Dermis microvascular lymphatic vessel endothelial cell (primary cell): ENCODE measurements at places on chromosomes 13 and 19. TPM values are rescaled to one million over a fixed set of nuclear protein-coding genes. Genes with fewer than 3 reads are reported as not detected.
A peak's percentile ranks its signal among the peaks of the same experiment; 100 is the strongest.

HS6ST3 gene
- under 0.01 TPM in 2 replicates for total RNA-seq

CCDC169 gene
- total RNA-seq = 0.63 and 1.3 TPM in 2 replicates

DNA sequence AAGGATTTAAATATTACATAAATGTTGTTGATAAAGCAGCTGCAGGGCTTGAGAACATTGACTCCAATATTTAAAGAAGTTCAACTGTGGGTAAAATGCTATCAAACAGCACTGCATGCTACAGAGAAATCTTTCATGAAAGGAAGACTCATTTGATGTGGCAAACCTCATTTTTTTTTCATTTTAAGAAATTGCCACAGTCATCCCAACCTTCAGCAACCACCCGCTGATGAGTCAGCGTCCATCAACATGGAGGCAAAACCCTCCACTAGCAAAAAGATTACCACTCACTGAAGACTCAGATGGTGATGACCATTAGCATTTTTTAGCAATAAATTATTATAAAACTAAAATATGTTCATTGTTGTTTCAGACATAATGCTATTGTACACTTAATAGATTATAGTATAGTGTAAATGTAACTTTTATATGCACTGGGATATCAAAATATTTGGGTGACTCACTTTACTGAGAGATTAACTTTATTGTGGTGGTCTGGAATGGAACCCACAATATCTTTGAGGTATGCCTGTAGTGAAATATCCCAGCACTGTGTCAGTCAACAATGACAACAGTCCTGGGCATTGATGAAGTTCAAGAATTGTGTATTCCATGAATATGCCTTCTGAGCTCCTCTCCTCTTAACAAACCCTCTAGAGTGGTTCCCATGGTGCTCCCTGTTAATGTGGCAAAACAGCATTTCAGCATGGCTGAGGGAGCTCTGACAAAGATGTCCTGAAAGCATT, 52.4 kb upstream of the SOX21 start:
- no peak for DNase-seq

DNA sequence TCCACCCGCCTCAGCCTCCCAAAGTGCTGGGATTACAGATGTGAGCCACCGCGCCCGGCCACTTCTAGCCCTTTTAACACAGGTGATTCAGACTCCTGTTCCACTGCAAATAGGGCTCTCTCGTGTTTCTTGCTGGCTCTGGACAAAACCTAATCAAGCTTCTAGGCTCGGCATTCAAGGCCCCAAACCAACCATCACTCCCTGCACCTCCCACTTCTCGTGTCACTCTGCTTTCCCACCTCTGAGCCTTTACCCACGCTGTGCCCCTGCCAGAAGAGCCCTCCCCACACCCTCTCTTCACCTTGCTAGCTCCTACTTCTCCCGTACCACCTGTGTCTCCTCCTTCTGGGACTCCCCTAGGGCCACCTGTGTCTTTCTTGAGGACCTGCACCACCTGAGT, 19.8 kb downstream of the KANK2 start:
- no peak for DNase-seq

GRCh38 chr19:55546822-55547614, 1.7 kb upstream of the SBK3 start:
- peak; percentile 97 for DNase-seq

- DNase-seq = peak; percentile 39
These were observed 1.3 kb downstream of the PMIS2 start for GRCh38 chr19:35587321-35587720.

BEST2 gene
- total RNA-seq = not detected in 2 replicates

DNA sequence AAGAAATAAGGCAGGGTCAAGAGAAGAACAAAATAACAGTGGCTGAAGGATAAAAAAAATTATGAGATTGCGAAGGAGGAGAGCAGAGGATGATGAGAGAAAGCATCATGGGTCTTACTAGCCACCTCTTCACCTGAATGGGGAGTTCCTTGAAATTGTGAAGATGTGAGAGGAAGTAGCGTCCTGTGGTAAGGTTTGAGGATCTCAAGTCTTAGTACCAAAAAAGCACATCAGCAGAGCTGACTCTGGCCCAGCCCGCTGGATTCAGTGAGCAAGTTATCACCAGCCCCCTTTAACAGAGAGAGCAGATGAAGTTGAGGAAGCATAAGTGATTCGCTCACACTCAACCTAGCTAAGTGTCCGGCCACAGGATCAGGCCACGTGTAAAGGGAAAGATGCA, 61.8 kb downstream of the RXFP2 start:
- no peak for DNase-seq

NANOS2 gene
- total RNA-seq = not detected in 2 replicates

DNA sequence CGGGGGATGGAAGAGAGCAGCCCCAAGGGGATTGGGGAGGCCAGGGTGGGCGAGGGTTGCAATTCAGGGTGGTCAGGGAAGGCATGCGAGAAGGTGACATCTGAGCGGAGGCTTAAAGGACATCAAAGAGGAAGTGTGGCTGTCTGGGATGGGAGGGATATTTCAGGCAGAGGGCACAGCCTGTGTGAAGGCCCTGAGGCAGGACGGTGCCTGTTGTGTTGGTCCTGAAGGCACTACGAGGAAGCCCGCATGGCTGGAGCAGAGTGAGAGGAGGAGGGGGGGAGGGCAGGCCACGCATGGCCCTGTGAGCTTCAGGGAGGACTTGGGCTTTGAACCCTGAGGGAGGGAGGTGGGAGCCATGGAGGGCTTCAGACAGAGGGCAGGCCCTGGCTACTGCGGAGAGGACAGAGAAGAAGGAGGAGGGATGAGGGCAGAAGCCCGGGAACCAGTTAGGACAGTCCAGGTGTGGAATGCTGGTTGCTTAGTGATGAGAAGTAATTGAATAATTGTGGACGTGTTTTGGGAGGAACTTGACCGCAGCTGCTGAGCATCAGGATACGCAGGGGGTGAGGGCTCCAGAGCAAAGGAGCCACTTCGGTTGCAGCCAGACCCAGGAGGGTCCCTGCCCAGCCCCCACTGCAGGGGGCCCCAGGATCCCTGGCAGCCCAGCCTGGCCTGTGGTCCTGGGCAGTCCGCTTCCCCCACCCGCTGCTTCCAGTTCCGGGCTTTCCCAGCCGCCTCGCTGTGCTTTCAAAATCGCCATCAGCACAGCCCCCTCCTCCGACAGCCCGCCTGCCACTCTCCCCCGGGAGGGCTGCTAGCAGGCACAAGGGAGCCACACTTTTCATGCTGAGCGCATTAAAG, 6.2 kb downstream of the TLE6 start:
- no peak for DNase-seq

GNG7 gene
- 0.64 and 1.1 TPM in 2 replicates for total RNA-seq

DNA sequence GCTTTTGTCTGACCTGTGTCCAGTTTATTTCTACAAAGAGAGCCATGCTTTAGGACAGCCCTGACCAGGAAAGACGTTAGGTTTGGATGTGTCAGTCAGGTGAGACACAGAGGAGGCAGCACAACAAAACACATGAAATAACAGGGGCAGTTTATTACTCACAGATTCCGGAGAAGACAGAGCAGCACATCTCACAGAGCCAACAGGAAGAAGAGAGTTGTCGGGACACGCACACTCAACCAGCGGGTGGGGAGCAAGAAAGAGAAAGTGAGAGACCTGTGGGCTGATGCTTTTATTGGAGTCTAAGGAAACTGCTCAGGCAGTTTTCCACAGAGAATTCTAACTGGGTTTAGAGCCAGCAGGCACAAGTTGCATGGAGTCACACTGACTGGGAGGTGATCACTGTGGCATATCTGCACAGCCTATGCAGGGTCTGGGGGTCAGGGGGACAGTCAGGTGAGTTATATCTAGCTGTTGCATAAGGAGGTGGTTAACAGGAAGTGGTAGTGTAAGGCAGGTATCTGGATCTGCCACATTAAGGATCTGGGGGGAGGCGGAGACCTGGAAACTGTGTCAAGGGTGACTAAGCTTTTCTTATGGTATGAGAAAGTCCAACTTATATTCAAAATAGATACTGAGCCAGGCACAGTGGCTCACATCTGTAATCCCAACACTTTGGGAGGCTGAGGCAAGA, 24.1 kb upstream of the CEACAM20 start:
- DNase-seq = no peak

PSG2 gene
- not detected in 2 replicates for total RNA-seq

GRCh38 chr13:79468819-79469218, 12.1 kb upstream of the NDFIP2 start:
- DNase-seq = no peak

FUT1 gene
- 6.0 and 7.7 TPM in 2 replicates for total RNA-seq

SLC10A2 gene
- total RNA-seq = not detected in 2 replicates

DNA sequence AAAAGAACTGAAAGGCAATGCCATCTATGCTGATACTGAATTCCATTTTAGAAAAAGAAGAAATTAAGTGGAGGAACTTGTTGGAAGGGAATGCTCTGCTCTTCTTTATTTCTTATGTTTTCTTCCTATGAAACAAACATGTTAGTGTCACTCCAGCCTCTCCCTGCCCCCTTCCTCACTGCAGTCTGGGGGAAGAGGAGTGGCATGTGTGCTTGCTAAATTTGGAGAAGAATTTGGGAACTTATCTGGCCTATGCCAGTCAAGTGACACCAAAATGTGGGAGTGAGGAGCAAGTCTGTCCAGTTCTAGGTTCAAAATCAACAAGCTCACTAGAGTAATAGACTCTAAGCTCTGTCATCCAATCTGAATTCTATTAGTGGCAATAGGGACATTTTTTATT, 214.6 kb downstream of the RBM26 start:
- no peak for DNase-seq

PRKCG gene
- total RNA-seq = not detected in 2 replicates

GRCh38 chr19:14835011-14835410, at the start of the genes OR7A5 and OR7C1:
Gene OR7A5 (minus strand): TSS chr19:14835185. CDS start chr19:14828241, 6,944 bp downstream.
Gene OR7C1 (minus strand): TSS chr19:14835185. CDS start chr19:14800136, 35,049 bp downstream.
- DNase-seq = peak; percentile 2

DNA sequence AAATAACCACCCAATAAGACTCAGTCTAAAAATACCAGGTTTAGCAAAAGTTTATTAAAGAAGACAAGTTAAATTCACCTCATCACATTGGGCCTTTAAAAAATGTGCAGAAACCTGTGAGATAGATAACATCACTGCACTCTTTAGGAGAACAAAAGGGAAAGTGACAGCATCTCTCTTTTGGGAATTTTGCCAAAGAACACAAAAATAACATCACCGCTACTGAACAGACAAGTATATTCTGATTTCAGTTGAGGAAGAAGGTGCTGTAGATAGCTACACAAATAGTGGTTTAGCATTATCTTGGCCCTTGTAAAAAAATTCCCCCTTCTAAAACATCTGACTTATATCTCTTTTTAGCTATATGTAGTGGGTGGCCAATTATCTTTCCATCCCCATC, 244.7 kb downstream of the VWA8 start:
- peak; percentile 36 for DNase-seq

DNA sequence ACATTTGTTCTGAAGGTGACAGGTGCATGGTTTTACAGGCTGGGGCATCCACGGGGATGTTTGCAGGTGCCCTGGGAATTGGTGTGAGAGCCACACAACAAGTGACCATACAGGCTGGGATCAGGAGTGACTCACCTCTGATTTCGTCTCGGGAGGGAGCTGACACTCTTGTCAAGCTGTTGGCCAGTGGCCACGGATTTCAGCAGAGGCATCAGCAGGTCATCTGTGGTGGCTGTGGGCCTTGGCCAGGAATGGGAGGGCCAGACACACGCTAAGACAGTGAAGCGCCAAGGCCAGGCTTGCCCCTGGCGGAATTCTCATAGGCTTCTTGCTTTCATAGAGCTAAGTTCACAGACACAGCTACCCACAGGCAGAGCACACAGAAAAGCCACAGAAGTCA, 108.6 kb downstream of the HSPH1 start:
- no peak for DNase-seq

GRCh38 chr13:100275746-100276145, 186.9 kb downstream of the PCCA start:
- no peak for DNase-seq

GRCh38 chr19:31351056-31351854, 2.0 kb upstream of the TSHZ3 start:
- DNase-seq = no peak

GRCh38 chr13:80447747-80448146, 106.8 kb upstream of the SPRY2 start:
- no peak for DNase-seq

TEX26 gene
- total RNA-seq = not detected in 2 replicates

ZNF446 gene
- 3.2 and 5.7 TPM in 2 replicates for total RNA-seq

GRCh38 chr19:22623841-22624221, 10.3 kb upstream of the ZNF492 start:
- no peak for DNase-seq

- DNase-seq = no peak
These were observed 65.1 kb upstream of the ITM2B start for GRCh38 chr13:48167866-48168265.

PSG7 gene
- total RNA-seq = under 0.01 TPM in 1 of 2 replicates, not detected in the other

- peak; percentile 75 for DNase-seq
These were observed 12.8 kb downstream of the POLR2E start for GRCh38 chr19:1082165-1082927.

DACT3 gene
- under 0.01 and 0.13 TPM in 2 replicates for total RNA-seq

DNA sequence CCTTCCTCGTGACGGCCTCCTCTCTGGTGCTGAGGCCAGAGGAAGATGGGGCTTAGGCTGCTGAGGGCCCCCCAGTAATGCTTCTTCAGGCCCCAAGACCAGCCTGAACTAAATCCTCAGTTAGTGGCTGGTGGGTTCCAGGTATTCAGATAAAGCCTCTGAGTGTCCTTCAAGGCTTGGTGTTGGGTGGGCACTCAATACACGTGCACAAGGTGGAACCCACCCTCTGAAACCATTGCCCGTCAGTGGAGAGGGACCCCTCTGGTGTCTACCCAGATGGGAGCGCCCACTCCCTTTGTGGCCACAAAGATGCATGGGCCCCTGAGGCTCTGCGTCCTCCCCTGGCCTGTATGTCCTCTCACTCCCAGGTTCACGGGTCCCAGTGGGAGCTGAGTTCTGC, 79.0 kb downstream of the IER2 start:
- DNase-seq = no peak

GRCh38 chr19:46101293-46101692, 23.2 kb downstream of the IGFL3 start:
- no peak for DNase-seq

DNA sequence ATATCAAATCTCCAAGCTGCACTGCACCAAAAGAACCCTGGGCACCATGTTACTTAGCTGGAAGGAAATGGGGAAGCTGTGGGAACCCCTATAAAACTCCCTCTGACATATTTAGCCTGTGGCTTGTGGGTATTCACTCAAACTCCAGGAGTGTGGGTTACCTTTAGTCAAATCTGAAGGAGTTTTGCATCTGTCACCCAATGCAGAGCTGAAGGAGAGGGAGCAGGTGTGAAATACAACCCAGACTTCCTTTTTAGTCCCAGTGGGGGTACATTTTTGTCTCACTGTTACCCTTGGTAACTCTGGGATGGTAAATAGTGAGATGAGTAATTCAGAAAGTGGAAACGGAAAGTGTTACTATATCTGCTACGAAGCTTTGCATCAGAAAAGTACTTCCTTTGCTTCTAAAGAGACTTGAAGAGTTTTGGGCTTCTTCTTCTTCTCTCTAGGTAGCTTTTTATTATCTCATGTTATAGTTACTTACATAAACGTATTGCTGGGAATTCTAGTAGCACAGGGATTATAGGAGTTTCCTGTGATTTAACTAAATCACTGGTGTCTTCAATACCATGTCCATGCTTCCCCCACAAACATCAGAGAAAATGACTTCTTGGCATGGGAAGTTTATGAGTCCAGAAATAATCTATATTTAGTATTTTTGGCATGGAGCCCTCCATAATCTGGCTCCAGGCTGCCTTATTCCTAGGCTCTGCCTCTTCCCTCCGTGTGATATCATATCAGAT, 105.9 kb downstream of the AKAP11 start:
- DNase-seq = no peak

SEMA6B gene
- 47.2 and 69.4 TPM in 2 replicates for total RNA-seq

- DNase-seq = peak; percentile 68
These were observed 2.3 kb downstream of the WDR83 start for GRCh38 chr19:12668932-12669269.

- DNase-seq = no peak
These were observed 13.5 kb downstream of the IL17D start for GRCh38 chr13:20716951-20717350.
